Cerebellar cortex (tissue), 1 donor: ENCODE measurements at places on chromosomes 6 and 20.

- no peak for DNase-seq
Measured at GRCh38 chr20:17406051-17406590, 125.1 kb downstream of the BFSP1 start.

GRCh38 chr6:7731294-7731693 is 5.4 kb downstream of the BMP6 start:
- DNase-seq = no peak

DNA sequence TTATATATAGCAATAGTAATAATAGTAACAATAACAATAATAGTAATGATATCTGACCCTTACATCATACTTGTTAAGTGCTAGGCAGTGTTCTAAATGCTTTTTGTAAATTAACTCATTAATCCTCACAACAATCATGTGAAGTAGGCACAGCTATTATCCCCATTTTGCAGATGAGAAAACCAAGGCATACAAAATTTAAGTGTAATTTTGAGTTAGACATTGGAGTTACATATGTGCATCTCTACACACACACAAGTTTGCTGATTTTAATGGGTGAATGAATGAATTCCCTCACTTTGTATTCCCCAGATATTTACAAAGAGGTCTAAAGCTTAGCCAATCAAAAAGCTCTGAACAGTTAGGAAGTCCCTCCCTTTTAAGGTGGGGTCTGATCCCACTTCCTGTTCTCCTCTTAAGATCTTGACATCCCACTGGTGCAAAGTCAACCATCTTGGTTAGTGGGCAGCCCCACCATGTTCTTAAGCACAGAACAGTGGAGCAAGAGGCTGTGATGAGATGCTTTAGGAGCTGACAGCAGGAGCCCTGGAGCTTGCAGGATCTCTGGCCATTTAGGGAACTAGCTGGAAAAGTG is 85.3 kb upstream of the FOXP4 start:
- no peak for DNase-seq

DNA sequence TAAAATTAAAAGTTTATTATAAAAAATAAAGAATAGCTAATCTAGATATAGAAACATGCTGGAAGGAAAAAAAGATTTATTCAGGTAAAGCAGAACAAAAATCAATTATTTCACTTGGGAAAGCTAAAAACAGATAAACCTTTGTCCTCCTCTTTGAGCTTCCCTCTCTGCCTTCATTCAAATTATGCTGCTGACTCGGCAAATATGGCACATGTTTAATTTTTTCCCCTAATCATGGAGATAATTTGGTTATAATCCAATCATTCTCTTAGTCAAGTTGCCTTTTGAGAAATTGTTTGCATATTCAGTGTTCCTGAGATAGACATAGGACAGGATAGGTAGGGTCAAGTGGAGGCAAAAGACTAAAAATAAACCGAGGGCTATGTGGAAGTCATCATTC is 556.8 kb upstream of the PTCHD4 start:
- no peak for DNase-seq

GRCh38 chr20:3995067-3995748 is 20.1 kb downstream of the RNF24 start:
- DNase-seq = no peak

DNA sequence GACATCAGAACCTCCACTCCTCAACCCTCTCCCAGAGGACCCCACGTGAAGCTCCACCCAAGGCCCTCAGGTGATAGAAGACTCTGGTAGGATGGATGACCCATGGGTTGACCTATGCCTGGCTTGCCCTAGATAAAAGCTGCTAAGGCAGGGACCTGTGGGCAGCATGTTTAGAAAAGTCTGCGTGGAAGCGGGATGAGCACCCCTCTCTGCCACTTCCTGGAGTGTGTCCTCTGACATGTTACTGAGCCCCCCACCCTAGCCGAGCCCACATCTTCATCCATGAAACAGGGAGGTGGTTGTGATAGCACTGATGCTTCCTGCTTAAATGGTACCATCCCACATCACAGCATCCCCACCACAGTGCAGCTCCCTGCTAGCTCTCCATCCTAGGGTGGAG is 21.8 kb downstream of the MOCS1 start:
- no peak for DNase-seq

- no peak for DNase-seq
Measured at GRCh38 chr6:53432318-53433161, 83.8 kb upstream of the ELOVL5 start.

GRCh38 chr20:54229566-54230160 is 21.8 kb downstream of the PFDN4 start:
- DNase-seq = no peak
